ENCODE measurements at places on chromosomes 2 and 18.

DNA sequence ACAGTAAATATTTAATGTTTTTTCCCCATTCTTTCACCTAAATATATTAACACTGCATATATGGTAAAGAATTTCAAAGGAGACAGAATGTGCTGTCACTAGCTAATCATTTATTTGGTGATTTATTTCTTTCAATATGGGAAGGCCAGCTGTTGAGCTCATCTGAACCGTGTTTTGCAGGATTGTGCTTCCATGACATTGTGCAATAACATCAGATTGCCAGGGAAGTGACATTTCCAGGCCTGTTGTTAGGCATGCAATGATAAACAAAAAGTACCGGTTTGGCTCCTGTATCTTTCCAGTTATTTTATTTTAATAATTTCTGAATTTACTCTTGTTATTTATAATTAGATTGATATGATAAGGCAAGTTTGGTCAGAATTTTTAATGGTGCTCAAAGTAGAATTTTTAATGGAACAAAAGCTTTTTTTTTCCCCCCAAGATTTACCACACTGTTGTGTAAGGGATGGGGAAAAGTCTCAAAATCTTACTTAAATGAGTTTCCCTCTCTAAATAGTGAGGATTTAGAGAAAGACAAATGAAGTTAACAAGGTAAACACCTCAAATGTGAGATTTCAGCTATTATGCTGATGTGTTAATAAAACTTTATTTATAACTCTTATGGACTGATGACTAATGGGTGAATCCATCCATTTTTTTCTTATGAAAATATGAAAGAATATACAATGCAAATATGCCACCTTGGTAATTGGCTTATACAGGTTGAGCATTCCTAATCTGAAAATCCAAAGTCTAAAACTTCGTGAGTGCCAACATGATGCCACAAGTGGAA is 52.7 kb downstream of the MALT1 start:
- no peak for DNase-seq

DNA sequence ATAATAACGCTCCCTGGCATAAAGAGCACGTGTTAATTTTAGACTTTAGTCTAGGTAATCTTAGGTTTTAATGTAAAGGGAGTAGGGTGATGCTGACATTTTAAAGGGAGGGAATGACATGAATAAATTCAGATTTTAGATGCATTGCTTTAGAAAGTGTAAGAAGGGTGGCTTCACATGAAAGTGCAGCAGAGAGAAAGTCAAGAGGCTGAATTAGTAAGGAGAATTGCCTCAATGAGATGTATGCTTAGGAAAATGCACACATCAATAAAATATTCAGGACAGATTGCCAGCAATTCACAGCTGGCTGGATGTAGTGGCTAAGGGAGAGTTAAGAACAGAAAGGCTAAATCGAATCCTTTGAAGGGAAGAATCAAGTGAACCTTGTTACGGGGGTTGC is 165.5 kb upstream of the CDH19 start:
- no peak for DNase-seq

DNA sequence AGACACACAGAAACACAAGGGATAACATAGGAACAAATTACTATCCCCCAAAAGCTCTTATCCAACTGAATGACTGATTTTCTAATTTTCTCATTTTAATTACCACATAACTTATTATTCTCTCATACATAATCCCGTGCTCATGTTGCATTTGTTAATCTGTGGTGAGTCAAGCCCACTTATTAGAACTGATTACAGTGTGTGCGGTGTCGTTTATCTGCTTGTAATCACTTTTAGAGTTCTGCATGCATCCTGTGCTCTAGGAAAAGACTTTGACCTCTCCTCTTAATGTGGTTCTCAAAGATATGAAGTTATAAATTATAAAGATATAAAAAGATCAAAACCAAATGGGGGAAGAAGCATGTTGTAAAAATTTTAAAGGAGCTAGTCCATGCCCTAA is 29.7 kb downstream of the CNDP1 start:
- DNase-seq = no peak

DNA sequence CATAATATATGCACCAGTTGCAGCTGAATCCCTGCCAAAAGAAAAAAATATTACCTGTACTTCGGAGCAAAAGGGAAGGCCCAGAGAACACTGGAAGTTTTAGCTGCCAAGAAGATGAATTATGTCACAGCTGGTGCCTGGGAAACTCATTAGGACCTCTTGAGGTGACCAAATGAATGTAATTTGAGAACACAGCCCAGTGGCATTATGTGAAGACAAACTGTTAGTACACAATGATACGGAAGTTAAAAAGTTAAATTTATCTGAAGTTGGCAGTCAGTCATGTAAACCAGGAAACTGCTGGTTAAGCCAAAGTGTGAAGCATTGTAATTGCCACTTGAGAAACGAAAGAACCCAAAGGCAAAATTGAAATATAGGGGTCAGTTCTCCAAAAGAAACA is 80.7 kb downstream of the EML4 start:
- DNase-seq = no peak

DNA sequence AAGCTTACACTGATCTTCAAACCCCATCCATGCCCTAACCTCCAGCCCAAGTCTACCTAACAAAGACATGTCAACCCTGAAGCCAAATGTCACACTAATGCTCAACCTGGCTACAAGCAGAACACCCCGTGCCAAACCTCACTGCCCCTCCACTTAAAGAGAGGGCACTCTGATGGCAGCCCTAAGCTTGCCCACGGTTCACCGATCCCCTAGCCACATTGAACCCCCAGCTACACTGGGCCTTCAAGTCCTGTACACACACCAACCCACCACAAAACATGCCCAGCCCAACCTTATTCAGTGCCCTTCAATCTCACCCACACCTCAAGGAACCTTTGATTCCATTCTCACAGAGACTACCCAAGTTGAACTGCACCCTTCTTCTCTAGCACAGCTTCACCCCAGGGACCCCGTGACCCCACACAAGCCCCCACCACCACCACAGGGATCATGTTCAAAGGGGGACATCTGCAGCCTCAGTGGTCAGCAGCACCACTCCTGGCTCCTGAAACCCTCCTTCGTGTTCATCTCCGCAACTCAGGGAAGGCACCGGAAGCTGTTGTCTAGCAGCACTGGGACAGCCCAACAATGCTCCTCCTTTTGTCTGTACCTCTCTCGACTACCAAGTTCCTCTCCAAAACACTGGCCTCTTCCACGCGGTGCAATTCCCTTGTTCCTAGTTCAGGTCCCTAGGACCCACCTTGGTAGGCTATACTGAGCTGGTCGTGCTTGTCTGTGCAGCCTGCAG is 218.8 kb downstream of the CYP26B1 start:
- DNase-seq = no peak

- DNase-seq = no peak
Measured at GRCh38 chr2:155176345-155176744, 477.9 kb downstream of the KCNJ3 start.

GRCh38 chr18:54787616-54788015 is 40.7 kb upstream of the RAB27B start:
- no peak for DNase-seq

DNA sequence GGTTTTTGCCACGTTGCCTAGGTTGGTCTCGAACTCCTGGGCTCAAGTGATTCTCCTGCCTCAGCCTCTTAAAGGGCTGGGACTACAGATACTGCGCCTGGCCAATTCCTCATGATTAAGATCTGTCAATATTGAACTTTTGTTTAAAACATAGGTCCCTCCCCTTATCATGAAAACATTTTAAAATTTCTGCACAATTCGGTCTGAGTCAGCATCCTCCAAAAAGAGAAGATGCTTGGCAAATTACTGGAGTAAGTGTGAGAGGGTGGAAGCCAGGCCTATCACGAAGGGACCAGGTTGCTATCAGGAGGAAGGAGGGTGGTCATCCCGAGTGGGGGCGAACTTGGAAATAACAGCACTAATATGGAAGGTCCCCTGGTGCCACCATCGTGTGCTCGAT is 10.8 kb upstream of the CRYGA start:
- no peak for DNase-seq

- no peak for DNase-seq
Measured at GRCh38 chr2:15127301-15127700, 433.8 kb downstream of the NBAS start.

DNA sequence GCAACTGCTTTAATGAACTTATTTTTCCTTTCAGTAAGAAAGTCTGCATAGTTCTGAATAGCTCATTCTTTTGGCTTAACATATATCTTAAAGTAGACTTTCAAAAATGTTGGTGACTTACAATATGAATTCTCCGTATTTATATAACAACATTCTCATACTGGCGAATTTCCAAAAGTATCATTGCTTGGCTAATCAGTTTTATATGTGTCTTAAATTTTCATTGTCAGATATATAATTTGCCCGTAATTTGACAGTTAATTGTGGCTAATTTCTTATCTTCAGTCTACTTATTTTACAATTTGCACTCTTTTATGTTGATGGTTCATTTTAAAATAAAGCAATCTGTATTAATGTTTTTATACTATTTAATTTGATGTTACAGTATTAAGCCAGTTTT is 144.9 kb downstream of the ATP9B start:
- no peak for DNase-seq

All from stimulated activated CD8-positive, alpha-beta memory T cell treated with anti-CD3 and anti-CD28 coated beads, Interleukin-15, amount 100 ng/mL, for 24 hours (primary cell).